ENCODE measurements at places on chromosomes 5 and 9.

DNA sequence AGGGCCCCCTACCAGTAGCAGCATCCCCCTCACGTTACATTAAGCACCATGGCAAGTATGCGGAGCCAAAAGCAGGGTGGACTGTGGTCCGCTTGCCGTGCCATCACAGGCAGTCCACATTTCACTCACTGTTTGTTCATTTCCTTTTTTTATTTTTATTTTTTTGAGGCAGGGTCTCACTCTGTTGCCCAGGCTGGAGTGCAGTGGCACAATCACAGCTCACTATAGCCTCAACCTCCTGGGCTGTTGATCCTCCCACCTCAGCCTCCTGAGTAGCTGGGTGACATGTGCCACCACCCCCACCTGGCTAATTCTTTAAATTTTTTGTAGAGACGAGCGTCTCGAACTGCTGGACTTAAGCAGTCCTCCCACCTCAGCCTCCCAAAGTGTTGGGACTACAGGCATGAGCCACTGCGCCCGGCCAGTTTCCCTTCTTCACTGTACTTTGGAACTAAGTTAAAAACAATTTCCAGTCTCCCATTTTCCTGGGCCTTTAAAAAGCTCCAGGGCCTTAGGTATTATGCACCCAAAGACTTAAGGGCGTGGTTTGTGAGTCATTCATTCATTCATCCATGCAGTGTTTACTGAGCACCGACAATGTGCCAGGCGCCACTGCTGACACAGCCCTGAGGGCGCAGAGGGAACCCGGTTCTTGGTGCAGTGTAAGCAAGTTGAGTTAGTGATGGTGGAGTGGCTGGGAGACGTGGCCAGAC, 19.9 kb downstream of the PRRX2 start:
- no peak for DNase-seq

GRCh38 chr5:98296426-98296825, 477.0 kb upstream of the RGMB start:
- DNase-seq, result no peak

GRCh38 chr9:128885376-128885775, 3.4 kb downstream of the LRRC8A start:
- no peak for DNase-seq

DNA sequence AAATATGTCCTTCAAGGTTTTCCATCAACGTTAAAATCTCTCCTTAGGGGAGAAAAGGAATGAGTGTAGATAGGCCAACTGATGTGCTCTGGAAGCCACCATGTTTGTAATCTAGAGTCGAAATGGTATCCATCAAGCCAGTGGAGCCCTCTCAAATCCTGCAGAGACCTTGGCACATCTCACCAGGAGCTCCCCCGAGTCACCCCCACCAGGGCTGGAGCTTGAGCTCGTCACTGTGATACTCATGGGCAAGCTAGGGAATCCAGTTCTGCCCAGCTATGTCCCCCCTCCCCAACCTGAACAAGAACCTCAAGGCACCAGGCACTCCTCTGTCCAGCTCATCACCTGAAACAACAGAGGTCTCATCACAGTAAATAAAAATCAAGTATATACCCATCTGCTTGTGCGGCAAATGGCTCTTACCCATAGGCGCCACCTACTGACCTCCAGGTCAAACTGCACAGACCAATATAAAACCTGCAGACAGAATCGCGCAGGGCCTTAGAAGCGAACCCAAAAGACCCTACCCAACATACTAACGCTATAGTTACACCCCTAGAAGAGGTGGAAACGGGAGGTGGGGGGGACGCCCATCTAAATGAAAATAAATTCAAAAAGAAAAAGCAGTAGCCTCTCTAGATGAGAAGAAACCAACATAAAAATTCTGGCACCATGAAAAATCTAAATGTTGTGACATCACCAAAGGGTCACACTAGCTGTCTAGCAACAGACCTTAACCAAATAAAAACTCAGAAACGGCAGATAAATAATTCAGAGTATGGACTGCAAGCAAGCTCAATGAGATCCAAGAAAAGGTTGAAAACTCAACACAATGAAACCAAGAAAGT, 75.0 kb downstream of the TTC39B start:
- no peak for DNase-seq

- DNase-seq, result no peak
Observed at GRCh38 chr5:171162596-171162995, 146.5 kb upstream of the TLX3 start.

DNA sequence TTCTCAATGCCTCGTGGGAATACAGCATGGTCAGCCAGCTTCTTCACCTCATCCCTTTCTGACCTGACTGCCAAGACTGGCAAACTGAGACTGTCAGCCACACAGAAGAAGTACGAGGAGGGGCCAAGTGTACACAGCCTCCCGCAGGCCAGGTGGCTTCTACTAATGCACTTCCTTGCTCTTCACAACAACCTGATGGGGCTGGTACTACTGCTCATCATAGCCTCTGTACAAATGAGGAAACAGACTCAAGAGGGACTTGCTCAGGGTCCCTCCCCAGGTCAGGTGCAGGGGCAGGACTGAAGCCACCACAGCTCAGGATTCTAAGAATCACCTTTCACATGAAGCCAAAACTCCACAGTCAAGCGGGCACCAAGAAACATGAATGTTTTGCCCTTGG, 21.3 kb downstream of the NIPAL4 start:
- no peak for DNase-seq

DNA sequence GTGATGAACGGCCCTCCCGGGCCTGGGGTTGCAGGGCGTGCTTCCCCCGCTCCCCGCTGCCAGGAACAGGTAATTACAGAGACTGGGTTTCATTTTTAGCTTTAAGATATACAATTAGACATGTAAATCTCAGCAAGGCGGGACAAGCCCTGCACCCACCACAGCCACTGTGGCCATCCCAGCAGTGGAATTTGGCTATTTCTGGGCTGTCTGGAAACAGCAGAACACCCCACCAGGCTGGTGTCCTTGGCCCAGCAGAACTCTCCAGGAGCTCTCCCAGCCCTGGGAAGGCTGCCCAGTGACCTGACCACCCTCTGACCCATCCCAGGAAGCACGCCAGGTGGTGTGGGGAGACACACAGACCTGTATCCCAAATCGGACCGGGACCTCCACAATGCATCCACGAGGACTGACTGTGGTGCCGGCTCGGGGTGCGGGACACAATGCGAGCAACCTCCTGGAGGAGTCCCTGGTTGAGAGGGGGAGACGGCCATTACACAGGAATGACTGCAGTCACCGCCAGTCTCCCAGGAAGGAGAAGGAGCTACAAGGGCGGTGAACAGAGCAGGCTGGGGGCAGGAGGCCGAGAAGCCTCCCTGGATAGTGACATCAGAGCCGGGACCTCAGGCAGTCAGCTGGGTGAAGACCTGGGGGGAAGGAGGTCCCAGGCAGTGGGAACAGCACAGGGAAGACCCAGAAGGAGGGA, 17.3 kb downstream of the EEIG1 start:
- DNase-seq, result no peak

- no peak for DNase-seq
Observed at GRCh38 chr9:90201766-90202165, 440.9 kb downstream of the DIRAS2 start.

DNA sequence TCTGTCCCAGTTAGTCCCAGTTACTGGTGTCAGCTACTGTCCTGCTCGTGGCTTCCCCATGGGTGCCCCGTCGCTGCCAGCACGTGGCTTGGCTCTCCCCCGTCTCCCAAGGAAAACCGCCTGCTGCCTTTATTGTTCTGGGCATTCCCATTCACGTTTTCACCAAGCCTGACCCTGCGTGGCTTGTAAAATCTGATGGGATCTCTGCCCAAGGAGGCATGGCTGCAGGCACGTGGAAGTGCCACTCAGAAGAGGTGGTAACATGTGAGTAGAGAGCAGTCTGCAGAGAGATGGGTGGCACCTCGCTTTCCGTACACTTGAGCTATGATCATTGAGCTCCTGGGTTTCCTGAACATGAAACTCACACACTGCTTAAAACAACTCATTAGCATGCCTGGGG, 429.2 kb upstream of the KLF4 start:
- DNase-seq, result no peak

DNA sequence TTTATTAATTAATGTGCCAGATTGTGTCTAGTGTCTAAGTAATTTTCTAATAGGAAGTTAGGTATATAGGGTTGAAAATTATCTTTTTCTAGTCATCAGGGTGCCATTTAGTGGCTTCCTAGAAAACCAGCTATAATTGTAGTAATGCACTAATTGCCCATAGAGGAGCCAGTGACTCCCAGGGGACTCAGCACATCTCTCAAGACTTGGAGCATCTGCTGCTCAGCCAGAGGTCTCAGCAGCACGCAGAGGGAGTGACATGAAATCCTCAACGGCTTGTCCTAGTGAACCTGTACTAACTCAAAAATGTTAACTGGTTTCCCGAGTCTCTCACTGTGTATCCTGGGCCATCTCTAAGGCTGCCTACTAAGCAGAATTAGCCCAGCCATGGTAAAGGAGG, 78.2 kb upstream of the MAN2A1 start:
- no peak for DNase-seq

GRCh38 chr9:130543368-130543767, 36.0 kb upstream of the FUBP3 start:
- no peak for DNase-seq

DNA sequence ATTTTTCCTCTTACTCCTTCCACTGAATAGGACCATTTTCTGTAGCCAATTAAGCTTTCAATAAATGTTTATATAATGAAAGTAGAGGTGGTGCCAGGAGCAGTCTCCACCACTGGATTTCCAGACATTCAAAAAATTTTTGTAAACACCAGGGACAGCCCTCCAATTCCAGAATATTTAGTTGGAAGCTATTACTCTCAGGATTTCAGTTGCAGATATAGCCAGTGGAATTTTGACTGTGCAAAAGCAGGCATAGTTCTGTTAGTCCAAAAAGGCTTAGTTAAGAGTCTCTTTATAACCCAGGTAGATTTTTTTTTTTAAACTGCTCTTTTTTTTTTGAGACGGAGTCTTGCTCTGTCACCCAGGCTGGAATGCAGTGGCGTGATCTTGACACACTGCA, 138.1 kb upstream of the DMRT1 start:
- DNase-seq, result no peak

- no peak for DNase-seq
Observed at GRCh38 chr9:93633492-93634221, 57.3 kb downstream of the PHF2 start.

GRCh38 chr9:112069318-112070169, 105.6 kb downstream of the SUSD1 start:
- no peak for DNase-seq

GRCh38 chr5:2914981-2915484, 163.6 kb upstream of the IRX2 start:
- no peak for DNase-seq

- no peak for DNase-seq
Observed at GRCh38 chr9:83239747-83240146, 176.8 kb upstream of the RASEF start.

DNA sequence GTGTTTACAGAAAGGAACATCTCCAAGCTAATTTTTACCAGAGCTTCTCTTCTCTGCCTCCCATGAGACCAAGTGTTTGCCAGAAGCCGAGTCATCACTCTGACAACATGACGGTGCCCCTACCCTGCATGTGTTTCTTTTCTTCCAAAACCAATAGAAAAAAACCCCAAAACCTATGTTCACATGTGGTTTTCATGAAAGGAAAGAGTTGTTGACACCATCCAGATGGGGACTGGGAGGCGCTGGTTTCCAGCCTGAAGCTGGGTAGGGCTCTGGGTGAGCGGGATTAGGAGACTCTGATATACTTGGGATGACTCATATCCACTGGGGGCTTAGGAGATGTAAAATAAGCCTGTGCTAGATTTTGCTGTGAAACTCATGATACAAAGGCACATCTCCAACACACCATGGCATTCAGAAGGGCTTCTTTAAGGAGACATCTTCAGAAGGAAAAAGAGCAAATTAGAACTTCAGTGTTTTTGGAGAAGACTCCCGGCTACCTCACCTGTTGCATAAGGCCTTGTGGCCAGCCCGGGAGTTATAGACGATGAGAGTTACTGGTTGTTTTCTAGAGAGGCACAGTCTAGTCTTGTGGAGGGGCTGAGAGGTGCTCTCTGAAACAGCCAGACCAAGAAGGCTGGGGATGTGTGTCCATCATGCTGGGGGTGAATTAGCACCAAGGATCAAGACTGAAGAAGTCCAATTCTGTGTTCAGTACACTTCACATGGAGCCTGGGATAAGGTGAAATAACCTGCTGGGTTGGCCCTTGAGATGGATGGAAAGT, 108.9 kb upstream of the LHFPL2 start:
- DNase-seq, result no peak

DNA sequence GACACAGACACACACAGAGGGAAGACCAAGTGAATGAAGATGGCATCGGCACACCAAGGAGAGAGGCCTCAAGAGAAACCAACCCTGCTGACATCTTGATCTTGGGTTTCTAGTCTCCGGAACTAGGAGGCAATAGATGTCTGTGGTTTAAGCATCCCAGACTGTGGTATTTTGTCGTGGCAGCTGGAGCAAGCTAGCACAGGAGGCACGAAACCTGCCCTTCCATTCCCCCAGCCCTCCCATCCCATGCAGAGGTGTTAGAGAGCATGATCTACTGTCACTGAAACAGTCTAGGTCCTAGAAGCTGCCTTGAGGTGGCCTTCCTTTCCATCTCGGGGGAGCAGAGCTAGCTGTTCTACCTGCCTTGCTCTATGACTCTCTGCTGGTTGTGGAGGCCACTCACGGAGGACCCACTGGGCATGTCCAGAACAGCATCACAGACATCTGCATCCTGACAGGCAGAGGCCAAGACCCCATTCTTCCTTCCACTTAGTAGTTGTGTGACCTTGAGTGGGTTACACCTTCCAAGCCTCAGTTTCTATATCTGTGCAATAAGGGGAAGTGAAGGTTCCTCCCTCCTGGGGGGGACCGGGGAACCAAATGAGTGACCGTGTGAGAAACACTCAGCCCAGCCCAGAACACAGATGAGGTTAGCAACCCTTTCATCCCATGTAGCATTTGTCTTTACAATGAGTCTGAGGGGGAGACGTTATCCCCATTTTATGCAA, 134.3 kb upstream of the BOD1 start:
- no peak for DNase-seq

- DNase-seq, result peak; percentile 60
Observed at GRCh38 chr9:71783120-71783523, 14.8 kb upstream of the CEMIP2 start.

DNA sequence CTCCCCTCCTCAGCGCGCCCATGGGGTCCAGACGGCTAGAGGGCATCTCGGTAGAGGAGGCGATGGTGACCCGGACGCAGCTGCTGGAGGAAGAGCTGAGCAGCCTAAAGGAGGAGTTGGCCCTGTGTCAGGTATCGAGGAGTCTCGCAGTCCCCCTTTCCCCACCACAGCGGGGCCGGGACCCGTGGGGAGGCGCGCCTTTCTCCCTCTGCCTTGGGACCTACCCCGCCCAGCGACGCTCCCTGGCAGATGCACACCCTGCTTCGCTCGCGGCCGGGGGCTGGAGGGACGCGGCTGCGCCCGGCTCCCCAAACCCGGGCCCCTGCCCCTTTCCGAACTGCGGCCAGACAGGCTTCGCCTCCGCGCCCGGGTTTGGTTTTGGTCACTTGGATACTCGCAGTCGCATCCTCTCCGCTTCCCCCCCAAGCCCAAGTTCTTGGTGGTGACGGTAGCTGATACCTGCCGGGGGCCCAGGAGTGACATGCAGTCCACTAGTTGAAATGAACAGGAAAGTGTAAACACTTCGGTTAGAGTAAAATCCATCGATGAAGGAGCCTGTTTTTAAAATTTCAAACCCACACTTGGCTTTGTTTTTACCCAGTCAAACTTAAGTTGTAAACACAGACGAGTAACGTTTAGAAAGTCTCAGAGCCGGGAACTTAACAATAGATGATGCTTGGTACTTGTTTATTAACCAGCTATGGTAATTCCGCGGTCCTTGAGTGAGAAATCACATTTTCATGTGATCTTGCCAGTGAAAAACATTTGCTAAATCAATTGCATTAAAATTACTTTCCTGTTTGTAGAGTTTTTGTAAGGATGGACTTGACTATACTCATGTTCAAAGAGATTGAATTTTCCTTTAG, 688 bp downstream of the CNTLN start:
- DNase-seq, result no peak

GRCh38 chr5:116464144-116464708, 110.4 kb downstream of the SEMA6A start:
- DNase-seq, result no peak

All from stimulated activated CD8-positive, alpha-beta memory T cell treated with anti-CD3 and anti-CD28 coated beads, Interleukin-7, amount 100 ng/mL, for 1 hour (primary cell).